T1000 (cell line): ENCODE measurements at places on chromosomes 5 and 9.

DNA sequence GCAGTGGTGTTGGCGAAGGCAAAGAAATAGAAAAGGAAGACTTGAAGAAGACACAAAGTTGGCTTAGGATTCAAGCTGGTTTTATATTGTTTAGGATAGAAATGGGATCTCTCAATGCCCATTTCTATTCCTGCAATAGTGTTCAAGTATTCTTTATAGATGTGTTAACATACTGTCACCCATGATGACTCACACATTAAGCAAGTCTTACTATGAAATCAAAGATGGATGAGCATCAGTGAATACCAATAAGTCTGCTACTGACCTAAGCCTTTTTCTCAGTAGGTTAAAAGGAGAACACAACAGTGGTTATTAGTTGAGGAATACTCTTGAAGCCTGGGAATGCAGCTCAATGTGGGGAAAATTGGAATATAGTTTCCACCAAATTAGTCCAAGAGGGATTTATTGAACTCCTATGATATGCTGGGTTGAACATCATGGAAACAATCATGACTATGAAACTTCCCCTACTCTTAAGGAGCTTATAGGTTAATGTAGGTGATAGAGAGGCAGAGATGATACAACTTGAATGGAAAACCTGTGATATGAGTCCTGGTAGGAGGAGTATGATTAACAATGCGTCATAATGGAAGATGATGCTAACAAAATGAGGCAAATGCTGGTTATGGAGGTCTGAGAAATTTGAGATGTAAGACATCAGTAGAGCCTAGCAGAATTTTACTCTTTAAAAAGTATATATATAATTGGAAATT lies 417.1 kb upstream of the DAP start:
- DNase-seq = no peak

DNA sequence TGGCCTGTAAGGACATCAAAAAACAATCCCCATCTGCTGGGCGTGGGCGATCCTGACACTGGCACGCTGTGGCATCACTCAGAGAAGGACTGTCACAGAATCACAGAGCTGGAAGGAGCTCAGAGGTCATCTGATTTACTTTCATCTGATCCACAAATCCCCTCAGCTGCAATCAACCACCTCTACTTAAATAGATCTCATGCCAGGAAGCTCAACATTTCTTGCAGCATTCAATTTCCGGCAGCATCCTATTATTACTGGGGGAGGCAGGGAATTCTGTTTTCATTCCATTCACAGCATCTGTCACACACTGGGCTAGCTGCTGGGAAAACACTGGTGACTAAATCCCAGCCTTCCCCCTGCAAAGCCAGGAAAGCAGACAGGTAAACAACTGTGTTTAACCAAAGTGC lies 38.3 kb downstream of the RETREG1 start:
- DNase-seq = no peak

GRCh38 chr5:148791334-148791667 lies 35.1 kb upstream of the ADRB2 start:
- DNase-seq = no peak

DNA sequence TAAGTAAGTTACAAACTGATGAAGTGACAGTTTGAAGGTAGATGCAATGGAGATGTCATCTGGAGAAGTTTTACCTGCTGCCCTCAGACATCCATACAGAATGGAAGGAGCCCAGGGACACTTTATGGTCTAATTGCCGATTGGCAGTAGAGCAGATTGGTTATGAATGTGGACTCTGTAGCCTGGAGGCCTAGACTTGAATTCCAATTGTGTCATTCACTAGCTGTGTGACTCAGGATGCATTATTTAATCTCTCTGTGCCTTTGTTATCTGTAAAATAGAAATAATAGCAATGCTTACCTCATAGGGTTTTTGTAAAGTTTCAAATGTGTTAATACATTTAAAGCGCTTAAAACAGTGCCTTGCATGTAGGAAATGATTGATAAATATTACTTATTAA lies 5.2 kb upstream of the TCERG1 start:
- no peak for DNase-seq

GRCh38 chr9:128242124-128242523 lies 33.7 kb downstream of the GOLGA2 start:
- DNase-seq = no peak

- DNase-seq = no peak
Observed at GRCh38 chr9:64773491-64773931, 511.5 kb downstream of the FOXD4L5 start.

DNA sequence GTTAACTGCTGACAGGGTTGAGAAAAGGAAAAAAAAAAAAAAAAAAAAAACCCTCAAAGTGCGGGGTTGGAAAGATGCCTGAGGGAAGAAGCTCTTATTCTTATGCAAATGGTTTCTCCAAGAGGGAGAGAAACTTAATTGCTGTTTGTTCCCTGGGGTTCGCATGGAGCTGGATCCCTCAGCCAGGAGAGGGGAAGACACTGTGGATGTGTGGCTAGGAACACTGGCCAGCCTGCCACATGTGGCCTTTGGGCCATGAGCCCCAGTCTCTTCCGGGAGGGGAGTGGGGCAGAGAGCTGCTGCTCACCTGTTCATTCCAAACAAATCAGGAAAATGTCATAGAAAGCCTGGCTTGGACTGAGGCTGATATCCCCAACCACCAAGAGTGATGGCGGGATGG lies 9.4 kb upstream of the SCGB3A2 start:
- no peak for DNase-seq

DNA sequence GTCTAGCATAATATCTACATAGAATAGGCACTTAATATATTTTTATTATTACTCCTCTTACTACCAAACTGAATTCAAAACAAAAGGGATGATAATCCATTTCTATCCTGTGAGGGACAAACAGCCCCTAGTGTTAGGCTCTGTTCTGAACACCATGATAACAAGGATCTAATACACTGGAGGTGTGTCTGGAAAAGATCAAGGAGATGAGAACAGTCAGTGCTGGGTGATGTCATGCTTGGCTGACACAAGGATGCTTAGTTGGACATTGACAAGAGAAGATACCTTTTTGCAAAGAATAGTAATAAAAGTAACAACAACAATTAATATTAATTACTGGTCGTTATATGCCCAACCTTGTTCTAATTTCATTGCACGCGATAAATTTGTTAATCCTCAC lies 458.7 kb downstream of the EBF1 start:
- no peak for DNase-seq

DNA sequence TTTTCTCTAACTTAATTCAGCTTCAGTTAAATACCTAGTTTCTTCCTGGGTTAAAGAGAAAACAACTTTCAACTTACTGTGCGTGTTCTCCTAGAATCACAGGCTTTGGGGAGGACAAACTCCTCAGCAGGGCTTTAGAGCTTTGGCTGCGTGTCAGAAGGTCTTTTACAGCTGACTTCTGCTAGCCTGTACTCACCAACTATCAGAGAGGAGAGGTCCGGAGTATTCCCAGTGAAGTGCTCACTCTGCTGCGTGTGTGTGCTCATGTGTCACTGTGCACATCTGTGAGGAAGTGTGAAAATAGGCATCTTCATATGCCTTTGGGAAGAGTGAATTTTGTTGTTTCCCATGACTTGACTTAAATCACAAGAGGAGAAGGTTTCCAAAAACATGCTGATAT lies 423.2 kb upstream of the SGCD start:
- DNase-seq = no peak

- no peak for DNase-seq
Observed at GRCh38 chr9:133086894-133087293, 25.1 kb downstream of the CEL start.

GRCh38 chr5:163727028-163727427 lies 221.6 kb downstream of the MAT2B start:
- DNase-seq = no peak

GRCh38 chr9:1171546-1171945 lies 121.4 kb downstream of the DMRT2 start:
- DNase-seq = no peak

DNA sequence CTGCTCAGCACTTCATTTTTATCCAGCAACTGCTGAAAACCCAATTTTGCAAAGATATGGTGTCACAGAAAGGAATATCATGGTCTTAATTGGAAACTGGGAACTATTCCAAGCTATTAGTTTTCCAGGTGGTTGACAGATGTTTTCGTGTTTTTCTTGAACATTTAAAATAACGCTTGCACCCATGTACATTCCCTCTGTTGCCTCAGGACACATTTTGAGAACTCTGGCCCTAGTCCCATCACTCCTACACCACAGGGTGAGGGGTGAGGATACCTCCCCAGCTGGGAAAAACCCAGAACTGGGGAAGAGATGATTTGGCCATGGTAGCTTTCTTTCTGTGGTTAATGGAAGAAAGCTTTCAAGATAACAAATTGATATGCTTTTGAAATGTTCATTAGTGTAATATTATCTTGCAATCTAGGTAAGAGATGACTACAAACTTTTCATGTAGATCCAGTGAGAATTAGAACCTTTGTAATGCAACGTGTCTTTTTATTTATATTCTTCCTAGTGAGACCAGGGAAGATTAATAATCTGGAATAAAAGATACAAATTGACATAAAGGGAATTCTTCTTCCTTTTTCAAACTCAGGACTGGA lies 627.0 kb downstream of the RAB3C start:
- no peak for DNase-seq

DNA sequence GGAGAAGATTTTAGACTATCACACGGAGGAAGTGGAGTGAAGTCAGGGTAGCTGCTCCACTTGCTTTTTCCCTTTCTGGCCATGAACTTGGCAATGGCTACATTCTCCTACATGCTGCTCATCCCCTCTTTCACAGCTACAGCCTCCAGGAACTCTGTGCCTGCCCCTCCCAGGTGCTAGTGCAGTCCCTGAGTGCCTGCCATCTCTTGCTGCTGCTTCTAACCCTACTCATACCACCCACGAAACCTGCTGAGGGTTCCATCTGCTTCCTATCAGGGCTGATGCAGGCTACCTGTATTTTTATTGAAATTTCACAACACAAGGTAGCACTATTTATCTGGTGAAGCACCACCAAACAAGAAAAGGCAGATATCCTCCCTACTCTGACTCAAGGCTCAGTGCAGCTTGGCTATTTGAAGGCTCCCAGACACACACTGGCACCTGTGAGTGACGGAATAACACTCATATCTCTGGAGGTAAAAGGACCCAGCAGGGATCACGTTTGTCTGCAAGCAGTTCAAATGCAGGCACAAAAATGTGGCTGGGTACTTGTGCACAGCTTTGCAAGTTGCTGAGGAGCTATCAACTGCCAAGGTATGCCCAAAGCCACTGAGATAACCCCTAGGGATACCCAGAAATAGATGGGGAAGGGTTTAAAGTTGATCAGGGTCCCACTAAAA lies 51.6 kb downstream of the MARCHF11 start:
- DNase-seq = no peak

DNA sequence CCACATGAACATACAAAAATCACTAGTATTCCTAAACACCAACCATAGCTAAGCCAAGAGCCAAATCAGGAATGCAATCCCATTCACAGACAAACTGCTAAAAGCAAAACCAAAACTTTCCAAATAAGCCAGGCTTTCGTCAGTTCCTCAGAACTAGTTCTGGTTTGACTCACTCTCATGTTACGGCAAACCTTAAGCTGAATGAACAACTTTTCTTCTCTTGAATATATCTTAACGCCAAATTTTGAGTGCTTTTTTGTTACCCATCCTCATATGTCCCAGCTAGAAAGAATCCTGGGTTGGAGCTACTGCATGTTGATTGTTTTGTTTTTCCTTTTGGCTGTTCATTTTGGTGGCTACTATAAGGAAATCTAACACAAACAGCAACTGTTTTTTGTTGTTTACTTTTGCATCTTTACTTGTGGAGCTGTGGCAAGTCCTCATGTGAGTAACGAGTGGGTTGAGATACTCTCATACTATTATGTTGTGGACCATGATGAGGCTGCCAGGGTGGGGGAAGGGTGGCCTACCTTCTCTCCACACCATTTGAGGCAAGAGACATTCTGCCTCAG lies at the start of gene PDCD1LG2:
Gene PDCD1LG2 (plus strand): TSS at position 172 of the 572 bp plus-strand sequence. CDS start 12,016 bp downstream, outside the sequence.
- no peak for DNase-seq

- no peak for DNase-seq
Observed at GRCh38 chr9:17291766-17292165, 156.9 kb downstream of the CNTLN start.

DNA sequence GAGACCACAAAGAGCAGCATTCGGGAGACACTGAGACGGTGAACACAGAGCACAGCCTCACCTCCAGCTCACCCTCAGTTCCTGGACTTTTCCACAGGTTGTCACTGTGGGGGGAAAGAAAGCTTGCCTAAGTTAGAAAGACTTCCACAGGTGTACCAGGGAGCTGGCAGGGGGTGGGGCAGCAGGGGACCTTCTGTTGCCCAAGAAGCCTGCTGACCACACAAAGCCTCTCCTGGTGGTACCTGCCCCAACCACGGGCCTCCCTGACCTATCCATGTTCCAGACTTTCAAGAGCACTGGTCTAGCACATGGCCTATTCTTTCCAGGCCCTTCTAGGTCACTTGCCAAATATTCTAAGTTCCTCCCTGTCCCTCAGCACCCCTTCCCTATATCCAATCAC lies 550.8 kb downstream of the BNC2 start:
- no peak for DNase-seq

GRCh38 chr9:137305060-137305797 lies 3.2 kb upstream of the NRARP start:
- DNase-seq = no peak

DNA sequence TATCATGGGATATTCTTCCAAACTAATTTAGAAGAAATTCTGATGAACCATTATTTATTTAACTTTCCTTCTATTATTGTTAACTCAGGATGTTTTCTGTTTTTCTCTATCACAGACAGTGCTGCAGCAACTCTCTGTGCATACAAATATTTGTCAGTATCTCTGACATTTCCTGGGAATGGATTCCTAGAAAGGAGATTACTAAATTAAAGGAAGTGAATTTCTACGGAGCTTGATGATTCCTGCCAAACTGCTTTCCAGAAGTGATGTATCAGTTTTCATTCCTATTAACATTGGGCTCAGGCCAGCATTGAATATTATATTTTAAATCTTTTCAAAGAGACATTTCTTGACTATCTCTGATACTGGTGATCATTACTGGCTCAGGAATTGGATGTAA lies 26.0 kb upstream of the MAST4 start:
- DNase-seq = no peak

DNA sequence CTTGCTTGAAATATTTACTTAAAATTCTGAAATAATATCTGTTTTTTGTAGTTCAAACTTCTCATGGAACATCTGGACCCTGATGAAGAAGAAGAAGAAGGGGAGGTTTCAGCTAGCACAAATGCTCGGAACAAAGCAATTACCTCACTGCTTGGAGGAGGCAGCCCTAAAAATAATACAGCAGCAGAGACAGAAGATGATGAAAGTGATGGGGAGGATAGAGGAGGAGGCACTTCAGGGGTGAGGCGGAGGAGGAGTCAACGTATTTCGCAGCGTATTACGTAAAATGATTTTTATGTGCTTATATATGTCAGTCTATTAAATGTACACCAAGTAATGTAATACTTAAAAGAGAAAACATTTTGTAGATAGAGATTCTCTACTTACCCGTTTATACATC lies 185.4 kb downstream of the CPLANE1 start:
- no peak for DNase-seq

- no peak for DNase-seq
Observed at GRCh38 chr9:90552317-90552716, 90.3 kb downstream of the DIRAS2 start.
